ENCODE measurements at places on chromosomes 1 and 21.

DNA sequence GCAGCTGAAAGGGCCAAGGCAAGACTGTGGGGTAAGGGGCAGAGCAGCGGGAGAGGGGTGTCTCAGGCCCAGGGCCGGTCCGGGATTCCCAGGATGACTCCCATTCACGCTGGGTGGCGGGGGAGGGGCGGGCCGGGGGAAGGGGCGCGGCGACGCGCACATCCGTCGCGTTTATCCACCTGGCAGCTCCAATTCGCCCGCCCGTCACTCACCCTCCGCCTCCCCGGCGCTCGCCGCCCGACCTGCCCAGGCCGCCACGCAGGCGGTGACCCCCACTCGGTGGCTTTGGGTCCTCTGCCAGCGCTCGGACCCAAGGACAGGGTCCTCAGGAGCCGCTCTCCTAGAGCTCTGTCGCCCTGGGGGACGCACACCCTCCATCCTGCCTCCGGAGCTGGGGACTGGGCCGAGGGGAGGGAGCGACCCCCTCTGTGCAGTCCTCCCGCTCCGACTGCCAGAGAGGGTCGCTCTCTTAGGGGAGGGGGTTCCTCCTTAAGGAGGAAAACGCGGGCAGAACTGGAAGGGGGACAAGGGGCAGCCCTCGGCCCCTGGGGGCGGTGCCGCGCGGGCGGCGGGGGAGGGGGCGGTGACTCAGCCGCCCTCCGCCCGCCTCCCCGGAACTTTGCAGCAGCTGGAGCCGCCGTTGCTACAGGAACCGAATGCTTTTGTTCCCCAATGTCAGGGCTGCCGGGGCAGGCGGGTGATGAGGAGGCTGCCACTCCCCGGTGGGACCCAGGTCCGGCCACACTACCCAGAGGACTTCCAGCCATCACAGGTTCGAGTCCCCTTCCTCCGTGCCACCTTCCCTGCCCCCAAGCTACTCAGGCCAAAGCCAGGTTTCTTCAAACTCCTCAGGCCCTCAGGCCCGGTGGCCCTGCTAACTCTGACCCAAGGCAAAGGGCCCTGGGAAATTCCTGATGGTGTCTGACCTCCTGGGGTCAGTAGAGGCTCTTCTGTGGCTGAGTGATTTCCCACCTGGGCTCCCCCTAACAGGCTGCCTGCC is 3.4 kb downstream of the ADGRB2 start:
- no peaks in the 10 kb centered on the region for H3K27me3 ChIP-seq
- no peaks in the 10 kb centered on the region for H3K36me3 ChIP-seq
- peak overlapping the region; percentile 58 for H3K4me3 ChIP-seq

DNA sequence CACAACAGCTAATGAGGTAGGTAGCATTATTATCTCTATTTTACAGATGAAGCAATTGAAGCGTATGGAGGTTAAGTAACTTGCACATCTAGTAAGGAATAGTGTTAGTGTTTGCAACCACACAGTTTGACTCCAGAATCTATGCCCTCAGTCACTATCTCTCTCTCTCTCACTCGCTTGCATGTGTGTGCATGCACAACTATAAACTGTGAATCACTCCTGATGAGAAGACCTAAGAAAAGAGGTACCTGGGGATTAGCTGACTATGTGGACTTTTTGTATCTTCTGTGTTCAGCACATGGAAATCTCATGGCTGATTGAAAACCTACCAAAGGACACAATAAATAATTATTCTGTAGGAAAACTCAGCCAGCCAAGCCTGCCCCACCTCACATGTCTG is 295.5 kb downstream of the BRINP2 start:
- H3K27me3 ChIP-seq = no peaks in the 10 kb centered on the region
- no peak overlapping the region for H3K27ac ChIP-seq
- no peak overlapping the region for H3K4me3 ChIP-seq
- H3K36me3 ChIP-seq = no peaks in the 10 kb centered on the region
- H3K4me1 ChIP-seq = no peaks in the 10 kb centered on the region
- DNase-seq = no peak

DNA sequence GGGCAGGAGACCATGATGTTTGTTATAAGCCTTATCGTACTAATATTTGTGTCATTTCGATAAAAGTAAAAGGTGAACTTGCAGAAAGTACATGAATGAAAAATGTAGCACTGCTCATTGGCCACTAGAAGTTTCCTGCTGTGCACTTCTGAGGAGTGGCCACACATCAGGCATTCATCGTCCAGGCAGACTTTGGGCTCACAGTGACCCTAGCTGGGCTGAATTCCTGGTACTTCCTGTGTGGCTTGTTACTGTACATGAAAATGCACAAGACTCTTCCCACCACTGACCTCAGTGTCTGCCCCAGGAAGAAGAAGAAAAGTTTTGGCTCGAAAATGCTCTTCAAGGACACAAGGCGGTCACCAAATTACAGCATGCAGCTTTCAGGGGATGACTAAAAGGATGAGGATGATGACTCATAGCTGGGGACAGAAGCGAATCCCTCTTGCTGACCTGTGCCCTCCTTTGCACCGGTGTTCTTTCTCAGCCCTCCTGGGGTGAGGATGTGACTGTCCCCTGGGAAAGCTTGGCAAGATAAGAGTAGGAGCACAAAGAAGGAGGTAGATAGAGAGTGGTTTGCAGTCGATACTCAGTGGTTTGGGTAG is 252.4 kb upstream of the KAZN start:
- no peaks in the 10 kb centered on the region for H3K4me1 ChIP-seq
- no peak overlapping the region for H3K27ac ChIP-seq
- DNase-seq = peak; percentile 83
- H3K36me3 ChIP-seq = no peaks in the 10 kb centered on the region
- H3K4me3 ChIP-seq = no peak overlapping the region

- H3K27me3 ChIP-seq = no peaks in the 10 kb centered on the region
- H3K4me3 ChIP-seq = no peak overlapping the region
- H3K4me1 ChIP-seq = no peaks in the 10 kb centered on the region
- DNase-seq = no peak
- H3K27ac ChIP-seq = no peak overlapping the region
Measured at GRCh38 chr21:31273278-31273677, 70.8 kb downstream of the TIAM1 start.

DNA sequence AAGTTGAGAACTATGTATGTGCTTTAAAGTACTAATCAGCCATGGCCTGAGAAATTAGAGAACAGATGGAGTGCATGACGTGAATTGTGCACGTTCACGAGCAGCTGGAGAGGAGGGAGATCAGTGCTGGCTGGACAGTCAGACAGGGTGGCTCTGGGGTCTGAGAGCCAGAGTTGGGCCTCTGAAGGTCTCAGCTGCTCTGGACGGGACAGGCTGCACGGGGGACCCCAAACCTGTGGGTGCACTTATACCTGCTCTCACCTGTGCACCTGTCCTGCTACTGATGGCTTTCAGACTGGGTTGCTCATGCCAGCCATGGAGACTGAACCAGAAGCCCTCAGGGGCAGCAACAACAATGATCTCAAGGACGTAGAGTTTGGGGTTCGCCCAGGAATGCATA is 43.5 kb downstream of the UMODL1 start:
- H3K27ac ChIP-seq = no peak overlapping the region
- DNase-seq = no peak
- H3K27me3 ChIP-seq = no peaks in the 10 kb centered on the region
- no peaks in the 10 kb centered on the region for H3K36me3 ChIP-seq

- H3K27me3 ChIP-seq = no peaks in the 10 kb centered on the region
- no peaks in the 10 kb centered on the region for H3K36me3 ChIP-seq
- H3K4me3 ChIP-seq = no peak overlapping the region
- H3K27ac ChIP-seq = no peak overlapping the region
- no peaks in the 10 kb centered on the region for H3K4me1 ChIP-seq
Measured at GRCh38 chr1:51897699-51898031, 19.1 kb upstream of the NRDC start.

GRCh38 chr1:18798533-18798932 is 60.9 kb downstream of the TAS1R2 start:
- no peak for DNase-seq
- H3K4me1 ChIP-seq = peaks cover 9% of the 10 kb centered on the region
- H3K27me3 ChIP-seq = no peaks in the 10 kb centered on the region
- H3K4me3 ChIP-seq = no peak overlapping the region
- no peaks in the 10 kb centered on the region for H3K36me3 ChIP-seq
- H3K27ac ChIP-seq = no peak overlapping the region

DNA sequence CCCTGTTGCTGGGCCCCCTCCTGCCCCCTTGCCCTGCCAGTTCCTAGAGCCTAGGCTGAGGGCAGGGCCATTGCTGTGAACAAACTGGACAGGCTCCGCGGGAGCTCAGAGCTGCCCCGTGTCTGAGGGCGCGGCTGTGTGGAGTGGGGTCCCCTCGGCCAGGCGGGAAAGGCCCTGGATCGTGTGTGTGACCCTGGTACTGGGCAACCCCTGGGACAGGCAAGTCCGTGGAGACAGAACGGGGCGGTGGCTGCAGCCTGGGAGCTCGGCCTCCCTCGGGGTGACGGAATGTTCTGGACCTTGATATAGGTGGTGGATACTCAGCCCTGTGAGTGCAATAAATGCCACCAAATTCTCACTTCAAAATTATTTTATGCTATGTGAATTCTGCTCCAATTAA is 27.7 kb upstream of the C1orf159 start:
- DNase-seq = no peak
- no peaks in the 10 kb centered on the region for H3K27me3 ChIP-seq
- H3K4me1 ChIP-seq = no peaks in the 10 kb centered on the region
- no peak overlapping the region for H3K4me3 ChIP-seq

DNA sequence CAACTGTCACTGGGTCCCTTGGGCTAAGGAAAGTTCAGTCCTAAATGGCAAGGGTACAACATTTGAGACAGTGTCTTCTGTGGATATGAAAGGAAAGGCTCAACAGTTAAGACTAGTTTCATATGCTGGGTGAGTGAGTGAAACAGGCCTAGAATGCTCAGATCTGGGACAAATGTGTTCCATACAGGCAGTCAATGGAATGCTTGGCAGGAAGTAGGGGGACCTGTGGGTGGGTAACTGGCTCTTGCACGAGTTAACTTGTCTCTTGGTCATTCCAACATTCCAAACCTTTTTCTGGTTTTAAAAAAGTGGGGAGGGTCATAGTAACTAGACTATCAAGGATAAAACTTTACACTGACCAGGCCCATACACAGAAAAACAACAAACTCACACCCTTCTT is 17.8 kb upstream of the ADAM30 start:
- no peak overlapping the region for H3K27ac ChIP-seq
- no peaks in the 10 kb centered on the region for H3K27me3 ChIP-seq
- H3K4me3 ChIP-seq = no peak overlapping the region
- peaks cover 5% of the 10 kb centered on the region for H3K36me3 ChIP-seq
- peaks cover 2% of the 10 kb centered on the region for H3K4me1 ChIP-seq

- H3K4me3 ChIP-seq = no peak overlapping the region
- peaks cover 24% of the 10 kb centered on the region for H3K4me1 ChIP-seq
- H3K27ac ChIP-seq = no peak overlapping the region
- H3K36me3 ChIP-seq = no peaks in the 10 kb centered on the region
Measured at GRCh38 chr1:232305050-232305449, 324.9 kb downstream of the SIPA1L2 start.

GRCh38 chr1:31976401-31976800 is 37.3 kb upstream of the KHDRBS1 start:
- DNase-seq = no peak
- H3K27me3 ChIP-seq = no peaks in the 10 kb centered on the region
- no peaks in the 10 kb centered on the region for H3K4me1 ChIP-seq
- no peak overlapping the region for H3K4me3 ChIP-seq

DNA sequence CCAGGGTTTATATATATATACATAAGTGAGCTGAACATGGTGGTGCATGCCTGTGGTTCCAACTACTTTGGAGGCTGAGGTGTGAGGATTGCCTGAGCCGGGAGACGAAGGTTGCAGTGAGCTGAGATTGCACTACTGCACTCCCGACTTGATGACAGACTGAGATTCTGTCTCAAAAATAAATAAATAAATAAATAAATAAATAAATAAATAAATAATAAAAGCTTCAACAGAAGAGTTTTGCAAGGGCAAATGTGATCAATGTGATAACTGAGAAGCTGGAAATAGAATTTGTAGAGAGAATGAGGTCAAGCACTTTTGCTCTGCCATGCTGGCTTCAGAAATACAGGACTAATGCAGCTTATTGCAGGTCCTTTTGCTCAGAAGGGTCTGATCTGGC is 855.8 kb upstream of the PRMT6 start:
- H3K27me3 ChIP-seq = no peaks in the 10 kb centered on the region
- H3K36me3 ChIP-seq = no peaks in the 10 kb centered on the region
- no peak for DNase-seq
- no peak overlapping the region for H3K27ac ChIP-seq
- H3K4me3 ChIP-seq = no peak overlapping the region
- no peaks in the 10 kb centered on the region for H3K4me1 ChIP-seq

DNA sequence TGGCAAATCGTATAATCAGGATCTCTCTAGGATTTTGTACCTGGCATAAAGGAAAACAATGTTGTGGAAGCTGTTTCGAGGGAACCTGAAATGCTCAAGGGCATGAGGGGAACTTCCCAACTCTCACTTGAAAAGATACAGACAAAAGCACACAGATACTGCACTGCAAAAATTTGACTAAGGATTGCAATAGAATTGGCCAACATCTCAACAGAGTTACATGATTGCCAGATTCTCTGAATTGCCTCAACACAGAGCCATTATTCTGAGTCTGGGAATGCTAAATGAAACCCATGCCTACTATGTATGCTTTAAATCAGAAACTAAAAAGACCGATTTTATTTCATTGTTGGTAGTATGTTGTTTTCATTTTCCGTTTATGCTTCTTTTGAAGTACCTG is 16.0 kb downstream of the KRTAP19-8 start:
- no peaks in the 10 kb centered on the region for H3K4me1 ChIP-seq
- no peak overlapping the region for H3K4me3 ChIP-seq
- H3K27me3 ChIP-seq = no peaks in the 10 kb centered on the region
- no peak overlapping the region for H3K27ac ChIP-seq
- H3K36me3 ChIP-seq = no peaks in the 10 kb centered on the region
- DNase-seq = no peak

DNA sequence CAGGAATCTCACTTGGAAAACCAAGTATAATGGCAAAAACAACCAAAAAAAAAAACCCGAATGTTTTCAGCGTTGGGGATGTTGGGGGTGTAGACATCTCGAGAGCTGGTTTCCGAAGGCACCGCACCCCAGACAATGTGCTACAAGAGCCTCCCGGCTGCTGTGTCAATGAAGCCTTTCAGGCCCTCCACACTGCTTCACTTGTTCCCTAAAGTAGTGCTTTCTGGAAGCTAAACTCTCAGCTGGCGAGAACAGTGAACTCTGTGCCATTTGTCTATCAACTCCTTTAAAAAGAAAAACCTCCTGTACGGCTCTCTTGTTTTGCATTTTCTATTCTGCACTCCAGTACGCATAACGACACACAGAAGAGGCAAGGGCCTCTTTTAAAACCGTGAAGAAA is 32.5 kb downstream of the PLEKHO1 start:
- no peaks in the 10 kb centered on the region for H3K4me1 ChIP-seq
- no peak overlapping the region for H3K27ac ChIP-seq
- H3K27me3 ChIP-seq = no peaks in the 10 kb centered on the region
- DNase-seq = no peak
- H3K36me3 ChIP-seq = no peaks in the 10 kb centered on the region

- DNase-seq = peak; percentile 40
- H3K27ac ChIP-seq = no peak overlapping the region
Measured at GRCh38 chr1:241269116-241269515, 87.9 kb downstream of the RGS7 start.

GRCh38 chr1:77672374-77672773 is 10.1 kb downstream of the ZZZ3 start:
- no peak overlapping the region for H3K27ac ChIP-seq
- H3K36me3 ChIP-seq = no peaks in the 10 kb centered on the region
- H3K4me3 ChIP-seq = no peak overlapping the region
- no peak for DNase-seq

Measured in mesendoderm (in vitro differentiated cells).